Thyroid gland (tissue), 4 donors: ENCODE measurements at places on chromosomes 16 and 17. TPM values are rescaled to one million over a fixed set of nuclear protein-coding genes. Genes with fewer than 3 reads are reported as not detected.
A peak's percentile ranks its signal among the peaks of the same experiment; 100 is the strongest.

The C16orf46 gene
- 8.1 TPM for total RNA-seq

DNA sequence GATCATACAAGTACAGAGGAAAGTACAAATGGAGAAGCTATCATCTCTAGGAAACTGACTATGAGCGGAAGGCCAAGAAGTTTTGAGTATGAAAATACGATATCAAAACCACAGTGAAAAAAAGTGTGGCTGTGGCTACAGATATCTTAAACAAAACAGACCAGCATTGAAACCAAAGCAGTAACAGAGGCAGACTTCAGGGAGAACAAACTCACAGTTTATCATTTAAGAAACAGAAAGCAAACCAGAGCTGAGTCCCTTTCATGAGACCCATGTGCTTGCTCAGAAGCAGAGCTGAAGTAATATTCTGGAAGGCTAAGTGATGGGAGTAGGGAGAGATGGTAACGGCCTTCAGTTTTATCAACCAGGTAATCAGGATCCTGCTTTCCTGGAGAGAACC lies 317.8 kb downstream of the CA10 start:
- no peaks in the 10 kb centered on the region for H3K27me3 ChIP-seq
- DNase-seq, result no peak
- no peak overlapping the region for H3K27ac ChIP-seq
- H3K4me3 ChIP-seq, result no peak overlapping the region
- H3K36me3 ChIP-seq, result no peaks in the 10 kb centered on the region

GRCh38 chr16:12518241-12519175 lies 285.2 kb downstream of the CPPED1 start:
- no peak for DNase-seq
- no peak overlapping the region for H3K4me3 ChIP-seq
- no peak overlapping the region for H3K27ac ChIP-seq
- no peaks in the 10 kb centered on the region for H3K36me3 ChIP-seq

The RASL10B gene
- total RNA-seq, result 0.94 TPM

The C16orf95 gene
- total RNA-seq, result 0.54 TPM

DNA sequence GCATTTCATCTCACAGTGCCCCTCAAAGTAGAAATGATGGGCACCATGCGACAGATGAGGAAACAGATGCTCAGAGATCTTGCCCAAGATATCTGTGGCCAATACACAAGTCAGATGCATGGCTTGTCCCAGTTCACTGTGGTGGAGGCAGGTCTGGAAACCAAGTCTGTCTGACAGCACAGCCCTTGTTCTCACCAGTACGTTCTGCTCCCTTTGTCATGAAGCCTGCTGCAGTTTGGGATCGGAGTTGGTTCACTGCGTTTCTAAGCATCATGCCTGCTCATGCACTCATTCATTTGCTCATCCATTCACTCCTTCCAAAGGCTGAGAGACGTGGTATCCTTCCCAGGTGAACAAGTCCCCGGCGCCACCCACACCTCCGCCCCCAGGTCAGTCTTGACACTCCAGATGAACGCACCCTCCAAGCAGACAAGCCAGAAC lies 27.2 kb upstream of the MEAK7 start:
- H3K4me1 ChIP-seq, result peaks cover 40% of the 10 kb centered on the region
- DNase-seq, result peak; percentile 65
- H3K27me3 ChIP-seq, result no peaks in the 10 kb centered on the region
- no peaks in the 10 kb centered on the region for H3K36me3 ChIP-seq

DNA sequence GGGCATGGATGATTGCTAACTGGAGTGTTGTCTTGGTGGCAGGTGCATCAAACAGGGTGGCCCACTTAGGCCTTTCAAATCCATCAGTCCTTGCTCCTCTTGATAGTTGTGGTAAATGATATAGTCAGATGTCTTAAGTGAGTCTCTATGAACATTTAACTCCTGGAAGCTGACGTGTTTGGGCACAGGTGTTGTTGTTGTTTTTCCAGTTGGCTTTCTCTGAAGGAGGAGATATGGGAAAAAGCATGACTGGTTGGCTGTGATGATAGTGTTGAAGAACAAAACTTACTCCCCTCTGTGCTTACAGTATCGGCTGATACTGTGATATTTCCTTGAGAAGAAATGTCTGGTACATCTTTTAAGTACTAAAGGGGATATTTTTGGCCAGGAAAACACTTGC lies 18.0 kb downstream of the TNRC6A start:
- H3K4me3 ChIP-seq, result no peak overlapping the region
- no peaks in the 10 kb centered on the region for H3K36me3 ChIP-seq
- H3K27me3 ChIP-seq, result no peaks in the 10 kb centered on the region
- no peak for DNase-seq
- H3K27ac ChIP-seq, result no peak overlapping the region

The TMEM98 gene
- 77.0 TPM for total RNA-seq

GRCh38 chr16:10078541-10078949 lies 103.7 kb downstream of the GRIN2A start:
- H3K27me3 ChIP-seq, result no peaks in the 10 kb centered on the region
- no peak overlapping the region for H3K27ac ChIP-seq

The MMP28 gene
- total RNA-seq, result 28.5 TPM

- DNase-seq, result no peak
- H3K4me1 ChIP-seq, result peaks cover 9% of the 10 kb centered on the region
- H3K36me3 ChIP-seq, result peaks cover 23% of the 10 kb centered on the region
- no peak overlapping the region for H3K27ac ChIP-seq
- H3K27me3 ChIP-seq, result no peaks in the 10 kb centered on the region
Observed at GRCh38 chr16:8623634-8624033, 2.1 kb downstream of the METTL22 start.

The PIPOX gene
- 1.7 TPM for total RNA-seq

The NECAB2 gene
- 0.63 TPM for total RNA-seq

DNA sequence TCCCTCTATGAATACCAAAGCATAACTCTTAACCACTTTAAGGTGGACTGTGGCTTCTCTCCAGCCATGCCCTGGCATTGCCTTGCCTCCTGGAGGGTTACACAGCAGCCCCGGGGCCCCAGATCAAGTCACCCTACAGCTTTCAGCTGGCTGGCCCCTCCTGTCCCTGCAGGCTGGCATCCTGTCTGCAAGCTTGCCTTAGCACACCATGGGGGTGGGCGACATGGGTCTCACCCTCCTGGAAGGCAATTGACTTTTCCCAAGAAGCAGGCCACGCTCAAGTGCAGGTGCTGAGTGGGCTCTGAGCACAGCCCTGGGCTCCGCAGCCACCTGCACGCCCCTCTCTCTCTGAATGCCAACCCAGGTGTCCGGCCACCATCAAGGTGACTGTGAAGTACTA lies 25.8 kb upstream of the AKTIP start:
- no peak overlapping the region for H3K4me3 ChIP-seq
- no peak for DNase-seq
- H3K36me3 ChIP-seq, result no peaks in the 10 kb centered on the region
- H3K27ac ChIP-seq, result no peak overlapping the region

- H3K27me3 ChIP-seq, result no peaks in the 10 kb centered on the region
- H3K27ac ChIP-seq, result peak overlapping the region; percentile 92
Observed at GRCh38 chr17:15501282-15501681, 33.9 kb upstream of the CDRT4 start.

DNA sequence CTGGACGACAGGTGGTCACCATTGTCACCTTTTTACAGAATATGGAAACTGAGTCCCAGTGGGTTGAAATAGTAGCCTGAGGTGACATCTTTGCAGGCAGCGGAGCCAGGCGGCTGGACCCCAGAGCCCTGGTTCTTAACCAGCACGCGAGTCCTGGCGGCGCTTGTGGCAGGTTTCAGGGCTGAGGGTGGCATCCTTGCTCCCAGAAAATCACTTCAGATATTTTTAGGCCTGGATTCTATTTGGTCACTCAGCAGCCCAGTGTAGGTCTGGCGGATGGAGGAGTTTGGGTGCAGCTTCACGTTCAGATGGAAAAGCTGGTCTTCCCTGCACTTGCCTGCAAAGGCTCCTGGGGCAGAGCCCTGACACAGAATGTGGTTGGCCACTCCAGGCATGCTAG lies 354.0 kb downstream of the SNX29 start:
- peak; percentile 17 for DNase-seq
- H3K4me1 ChIP-seq, result peaks cover 31% of the 10 kb centered on the region
- H3K27me3 ChIP-seq, result no peaks in the 10 kb centered on the region
- no peaks in the 10 kb centered on the region for H3K36me3 ChIP-seq
- peak overlapping the region; percentile 8 for H3K27ac ChIP-seq

GRCh38 chr16:7888411-7888810 lies 555.8 kb downstream of the RBFOX1 start:
- peak; percentile 62 for DNase-seq
- peaks cover 14% of the 10 kb centered on the region for H3K4me1 ChIP-seq
- H3K27me3 ChIP-seq, result no peaks in the 10 kb centered on the region
- H3K27ac ChIP-seq, result peak overlapping the region; percentile 40

GRCh38 chr17:30586818-30587595 lies 109.8 kb downstream of the GOSR1 start:
- no peaks in the 10 kb centered on the region for H3K27me3 ChIP-seq
- H3K4me3 ChIP-seq, result no peak overlapping the region
- H3K36me3 ChIP-seq, result no peaks in the 10 kb centered on the region
- DNase-seq, result no peak
- H3K27ac ChIP-seq, result no peak overlapping the region

The CIBAR2 gene
- total RNA-seq, result not detected

GRCh38 chr17:48150597-48151001 lies 43.0 kb downstream of the SNX11 start:
- H3K27me3 ChIP-seq, result no peaks in the 10 kb centered on the region
- DNase-seq, result no peak
- no peaks in the 10 kb centered on the region for H3K4me1 ChIP-seq
- H3K4me3 ChIP-seq, result no peak overlapping the region
- no peak overlapping the region for H3K27ac ChIP-seq

DNA sequence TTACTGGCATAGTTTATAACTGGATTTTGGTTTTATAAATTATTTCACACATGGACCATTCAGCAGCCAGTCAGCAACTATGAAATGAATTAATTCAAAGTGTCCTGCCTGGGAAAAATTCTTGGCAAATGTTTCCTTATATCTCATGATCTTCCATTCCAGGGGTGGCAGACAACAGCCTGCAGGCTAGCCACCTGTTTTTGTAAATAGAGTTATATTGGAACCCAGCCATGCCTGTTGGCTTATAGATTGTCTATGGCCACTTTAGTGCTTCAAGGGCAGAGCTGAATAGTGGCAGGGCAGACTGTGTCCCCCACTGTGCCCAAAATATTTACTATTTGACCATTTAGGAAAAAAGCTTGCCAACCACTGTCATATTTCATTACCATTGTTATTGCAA lies 613.7 kb downstream of the TMEM114 start:
- H3K4me3 ChIP-seq, result no peak overlapping the region
- no peak overlapping the region for H3K27ac ChIP-seq
- no peaks in the 10 kb centered on the region for H3K27me3 ChIP-seq
- no peaks in the 10 kb centered on the region for H3K36me3 ChIP-seq
- no peaks in the 10 kb centered on the region for H3K4me1 ChIP-seq

DNA sequence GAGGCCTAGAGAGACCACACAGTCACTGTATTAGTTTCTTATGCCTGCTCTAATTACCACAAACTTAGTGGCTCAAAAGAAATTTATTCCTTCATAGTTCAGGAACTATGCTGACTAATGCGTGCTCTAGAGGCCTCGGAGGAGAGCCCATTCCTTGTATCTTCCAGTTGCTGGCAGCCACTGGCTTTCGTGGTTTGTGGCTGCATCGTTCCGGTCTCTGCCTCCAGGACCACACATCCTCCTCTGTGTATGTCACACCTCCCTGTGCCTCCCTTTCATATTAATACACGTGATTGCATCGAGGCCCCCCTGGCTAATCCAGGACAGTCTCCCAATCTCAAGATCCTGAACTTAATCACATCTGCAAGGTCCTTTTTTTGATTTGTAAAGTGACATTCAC lies 16.9 kb upstream of the MYLK3 start:
- DNase-seq, result no peak
- no peak overlapping the region for H3K4me3 ChIP-seq
- H3K27me3 ChIP-seq, result no peaks in the 10 kb centered on the region
- no peak overlapping the region for H3K27ac ChIP-seq
- no peaks in the 10 kb centered on the region for H3K4me1 ChIP-seq

DNA sequence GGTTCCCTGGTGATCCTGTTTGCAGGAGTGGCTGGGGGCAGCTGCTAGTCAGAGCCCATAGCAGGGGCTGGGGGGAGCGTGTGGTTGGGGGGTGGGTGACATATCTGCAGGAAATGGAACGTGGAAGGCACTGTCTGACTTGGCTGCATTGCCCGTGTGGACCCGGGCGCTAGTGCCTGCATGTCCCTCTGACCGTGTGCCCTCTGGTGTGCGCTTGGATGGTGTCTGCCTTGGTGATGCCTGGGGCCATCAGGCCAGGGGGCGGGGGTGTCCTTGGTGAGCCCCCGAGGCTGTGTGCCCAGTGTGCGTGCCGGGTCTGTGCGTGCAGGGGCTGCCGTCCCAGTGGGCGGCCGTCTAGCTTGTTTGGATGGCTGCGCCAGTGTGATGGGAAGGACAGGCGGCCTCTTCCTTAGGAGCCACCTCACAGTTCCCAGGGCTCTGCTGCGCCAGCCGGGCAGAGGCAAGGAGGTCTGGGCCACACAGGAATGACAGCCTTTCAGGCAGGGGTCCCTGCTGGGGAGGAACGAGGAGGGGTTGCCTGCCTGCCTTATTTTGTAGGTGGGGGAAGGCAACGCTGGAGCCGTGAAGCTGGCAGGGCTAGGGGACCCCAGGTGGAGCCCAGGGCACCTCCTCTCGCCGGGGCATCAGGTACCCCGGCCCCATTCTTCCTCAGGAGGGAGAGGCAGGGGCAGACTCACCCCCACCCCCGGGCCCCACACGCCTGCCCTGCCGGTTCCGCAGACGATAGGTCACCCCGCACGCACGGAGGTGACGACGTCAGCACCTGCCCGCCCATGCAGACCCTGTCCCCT lies 693 bp downstream of the NDRG4 start:
- H3K4me1 ChIP-seq, result peaks cover 5% of the 10 kb centered on the region
- H3K27ac ChIP-seq, result no peak overlapping the region
- H3K27me3 ChIP-seq, result no peaks in the 10 kb centered on the region
- no peak overlapping the region for H3K4me3 ChIP-seq

- H3K27ac ChIP-seq, result no peak overlapping the region
- H3K36me3 ChIP-seq, result no peaks in the 10 kb centered on the region
- no peak overlapping the region for H3K4me3 ChIP-seq
- no peak for DNase-seq
Observed at GRCh38 chr16:72050769-72051464, 3.4 kb upstream of the HP start.
